Mononuclear cell (primary cell): ENCODE measurements at places on chromosomes 7 and 10. TPM values are rescaled to one million over a fixed set of nuclear protein-coding genes. Genes with fewer than 3 reads are reported as not detected.

Gene SEC31B
- total RNA-seq = 17.9 TPM

Gene CPXM2
- not detected for total RNA-seq

Gene HOXA2
- 0.10 TPM for total RNA-seq

Gene CYP17A1
- total RNA-seq = not detected

Gene OAT
- total RNA-seq = 74.1 TPM

Gene ADAM22
- total RNA-seq = 0.94 TPM
